OCI-M1 (cell line): ENCODE measurements at places on chromosomes 3 and 15.

- no peak for DNase-seq
Observed at GRCh38 chr15:81279621-81280485, 44.1 kb downstream of the STARD5 start.

DNA sequence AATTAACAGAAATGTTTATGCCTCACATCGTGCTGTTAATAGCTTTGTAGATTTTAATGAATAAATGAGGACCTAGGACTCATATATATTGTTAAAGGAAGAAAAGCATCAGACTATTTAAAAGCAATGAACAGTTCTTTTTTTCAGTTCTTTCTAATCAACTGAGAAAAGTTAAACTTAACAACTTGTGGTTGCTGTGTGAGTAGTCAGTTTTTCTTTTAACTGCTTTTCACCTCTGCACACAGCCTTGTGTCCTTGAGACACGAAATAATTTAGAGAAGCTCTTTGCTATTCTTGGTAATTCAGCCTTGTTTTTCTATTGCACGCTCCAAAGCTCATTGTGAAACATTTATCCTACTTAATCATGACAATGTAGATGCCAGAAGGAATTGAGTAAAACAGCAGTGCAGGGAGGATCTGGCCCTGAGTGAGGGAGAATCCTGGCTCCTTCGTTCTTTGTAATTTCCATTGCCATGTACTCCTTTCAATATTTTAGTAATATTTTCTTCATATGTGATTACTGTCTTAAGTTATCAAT, 499.0 kb downstream of the PYDC2 start:
- DNase-seq = no peak

DNA sequence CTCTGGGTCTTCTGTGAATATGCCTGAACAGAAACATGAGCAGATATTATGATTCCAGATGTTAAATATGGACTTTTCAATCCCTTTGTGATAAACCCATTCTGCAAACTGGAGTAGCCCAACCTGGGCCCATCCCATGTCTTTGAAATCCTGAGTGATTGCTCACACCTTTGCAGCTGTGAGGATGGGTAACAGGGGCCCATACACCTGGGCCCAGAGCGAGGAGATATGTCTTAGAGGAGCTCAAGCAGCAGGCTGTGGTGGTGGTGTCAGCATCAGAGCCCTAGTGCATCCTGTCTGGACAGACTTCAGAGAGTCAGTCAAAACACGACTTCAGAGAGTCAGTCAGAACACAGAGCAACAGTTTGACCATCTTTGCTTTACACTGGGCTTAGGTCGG, 64.9 kb upstream of the LIMD1 start:
- no peak for DNase-seq

- DNase-seq = no peak
Observed at GRCh38 chr3:189138901-189139610, 32.7 kb upstream of the TPRG1 start.

- no peak for DNase-seq
Observed at GRCh38 chr3:119457246-119457645, 6.2 kb downstream of the TMEM39A start.
